ENCODE measurements at places on chromosomes 7 and 10.

DNA sequence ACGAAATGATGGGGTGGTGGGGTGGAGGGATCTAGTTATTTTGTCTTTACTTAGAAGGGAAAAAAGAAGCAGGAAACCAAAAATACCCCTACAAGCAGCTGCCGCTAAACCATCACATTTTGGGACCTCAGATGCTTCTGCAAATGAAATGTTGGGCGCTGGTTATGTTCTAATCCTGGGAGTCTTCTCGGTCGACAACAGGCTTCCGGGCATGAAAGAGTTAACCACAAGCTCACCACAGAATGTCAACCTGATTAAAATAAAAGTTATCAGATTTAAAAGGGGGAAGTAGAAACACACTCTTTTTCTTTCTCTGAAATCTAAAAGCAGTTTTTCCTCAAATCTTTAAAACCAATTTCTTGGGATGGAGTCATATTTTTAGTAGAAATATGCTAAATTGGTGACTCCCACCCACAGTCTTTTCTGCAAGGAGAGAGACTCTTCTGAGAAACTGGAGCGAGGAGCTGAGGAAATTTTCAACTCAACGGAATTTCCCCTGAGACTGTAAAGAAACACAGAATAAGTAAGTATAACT lies 16.8 kb downstream of the IL2RA start:
- no peak for DNase-seq

- no peak for DNase-seq
Observed at GRCh38 chr10:78630944-78631838, 437.6 kb upstream of the ZMIZ1 start.

GRCh38 chr10:44968091-44968490 lies 8.5 kb downstream of the RASSF4 start:
- no peak for DNase-seq

DNA sequence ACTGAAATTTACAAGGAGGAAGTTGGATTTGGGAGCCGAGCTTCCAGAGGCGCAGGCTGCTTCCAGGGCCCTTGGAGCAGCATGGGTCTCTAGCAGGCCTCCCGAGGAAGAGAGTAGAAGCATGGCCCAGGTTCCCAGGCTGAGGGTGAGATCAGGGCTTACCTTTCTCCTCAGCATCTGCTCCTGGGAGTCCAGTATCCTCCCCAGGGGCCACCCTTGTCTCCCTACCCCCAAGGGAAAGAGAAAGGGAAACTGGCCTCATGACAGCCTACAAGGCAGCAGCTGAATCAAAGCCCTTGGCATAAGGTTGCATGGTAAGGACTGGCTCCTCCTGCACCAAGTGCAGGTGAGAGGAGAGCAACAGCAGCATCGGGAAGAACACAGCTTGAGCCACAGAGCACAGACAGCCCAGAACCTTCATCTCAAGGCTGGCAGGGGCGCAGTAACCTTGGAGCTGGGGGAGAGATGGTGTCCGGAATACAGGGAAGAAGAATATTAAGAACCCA lies 114.5 kb downstream of the MARCHF5 start:
- DNase-seq, result no peak

DNA sequence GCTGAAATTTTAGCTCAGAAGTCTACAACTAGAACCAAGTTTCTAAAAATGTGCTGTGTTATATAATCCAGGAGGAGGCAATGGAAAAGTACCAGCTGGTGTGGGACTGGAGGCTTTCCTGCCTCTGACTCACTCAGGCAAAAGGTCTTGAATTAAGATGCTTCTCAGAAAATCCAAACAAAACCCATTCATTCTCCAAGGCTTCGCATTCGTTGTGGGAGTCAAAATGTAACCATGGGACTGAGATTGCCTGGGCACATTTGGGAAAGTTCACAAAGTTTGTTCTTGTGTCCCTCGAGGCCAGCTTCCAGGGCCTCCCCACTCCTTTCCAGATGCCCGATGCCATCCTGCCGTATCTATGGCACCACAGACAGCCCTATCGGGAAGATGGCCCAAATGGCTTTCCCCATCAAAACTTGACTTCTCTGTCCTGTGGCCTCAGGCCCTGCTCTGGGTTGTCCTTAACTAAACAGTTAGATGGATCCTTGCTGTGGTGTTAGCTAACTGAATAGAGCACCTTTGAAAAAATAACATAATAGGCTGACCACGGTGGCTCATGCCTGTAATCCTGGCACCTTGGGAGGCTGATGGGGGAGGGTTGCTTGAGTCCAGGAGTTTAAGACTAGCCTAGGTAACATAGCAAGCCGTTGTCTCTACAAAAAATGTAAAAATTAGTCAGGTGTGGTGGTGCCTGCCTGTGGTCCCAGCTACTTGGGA lies 180.5 kb downstream of the PFKFB3 start:
- DNase-seq, result no peak

DNA sequence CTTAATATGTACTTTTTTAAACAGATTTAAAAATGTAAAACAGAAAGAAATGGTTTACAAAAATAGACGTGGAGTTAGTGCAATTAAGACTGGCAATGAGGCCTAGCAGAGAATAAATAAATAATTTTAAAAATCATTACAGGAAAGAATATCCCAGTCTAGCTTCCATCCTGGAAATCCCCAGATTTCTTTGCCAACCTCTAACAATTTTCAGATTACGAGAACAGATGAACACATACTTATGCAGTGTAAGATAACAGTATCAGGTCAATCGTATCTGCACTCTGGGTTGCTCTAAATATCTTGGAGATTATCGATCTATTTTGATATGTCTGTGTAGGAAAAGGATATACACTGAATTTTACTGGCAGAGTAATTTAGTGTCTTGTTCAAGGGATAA lies 210.5 kb downstream of the SEMA3A start:
- DNase-seq, result no peak

DNA sequence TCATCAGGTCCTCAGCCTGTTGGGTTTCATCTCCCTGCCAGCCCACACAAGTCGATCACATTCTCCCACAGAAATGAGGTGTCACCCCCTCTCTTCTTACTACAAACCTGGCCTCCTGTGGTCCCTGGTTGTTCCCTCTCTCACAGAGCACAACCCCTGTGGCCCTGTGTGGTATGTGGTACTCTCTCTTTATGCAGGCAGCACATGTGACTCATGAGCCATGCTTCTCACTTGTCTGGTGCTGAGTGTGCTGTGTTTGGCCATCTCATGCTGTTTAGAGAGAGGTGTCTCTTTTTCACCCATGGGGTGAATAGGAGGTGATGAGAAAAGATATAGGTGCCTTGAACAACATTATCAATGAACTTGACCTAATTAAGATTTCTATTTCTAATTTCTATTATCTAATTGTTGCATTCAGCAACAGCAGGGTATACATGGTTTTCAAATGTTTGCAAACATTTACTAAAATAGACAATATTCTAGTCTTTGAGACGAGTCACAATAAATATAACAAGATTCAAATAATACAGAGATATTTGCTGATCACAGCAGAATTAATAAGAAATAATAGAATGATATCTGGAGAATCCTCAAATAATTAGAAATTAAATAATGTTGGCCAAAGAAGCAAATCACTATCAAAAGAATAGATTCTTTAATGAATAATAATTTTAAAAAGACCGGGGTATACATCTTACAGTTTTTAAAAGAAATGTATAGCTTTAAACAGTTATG lies 633.8 kb upstream of the IGFBP3 start:
- no peak for DNase-seq

Data from cortex of kidney (tissue), 1 donor.